ENCODE measurements at places on chromosomes 13 and 19.

- no peak for DNase-seq
Measured at GRCh38 chr19:38809592-38810252, 3.0 kb downstream of the LGALS4 start.

DNA sequence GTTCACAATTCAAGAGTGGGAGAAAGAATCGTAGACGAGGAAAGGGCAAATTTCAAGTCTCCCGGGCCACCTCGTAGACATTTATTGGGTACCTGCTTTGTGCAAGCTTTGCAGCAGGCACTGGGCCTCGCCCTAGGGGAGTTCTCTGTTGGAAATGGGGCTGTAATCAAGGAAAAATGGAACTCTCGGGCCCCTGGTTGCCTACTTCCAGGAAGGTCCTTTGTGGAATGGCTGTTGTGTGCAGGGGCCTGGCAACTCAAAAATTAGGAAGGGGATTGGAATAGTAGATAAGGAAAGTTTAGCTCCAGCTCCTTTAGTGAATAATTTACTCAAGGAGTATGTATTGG, 612 bp downstream of the ZNF526 start:
- no peak for DNase-seq

GRCh38 chr13:97120976-97121375, 101.2 kb upstream of the MBNL2 start:
- no peak for DNase-seq

DNA sequence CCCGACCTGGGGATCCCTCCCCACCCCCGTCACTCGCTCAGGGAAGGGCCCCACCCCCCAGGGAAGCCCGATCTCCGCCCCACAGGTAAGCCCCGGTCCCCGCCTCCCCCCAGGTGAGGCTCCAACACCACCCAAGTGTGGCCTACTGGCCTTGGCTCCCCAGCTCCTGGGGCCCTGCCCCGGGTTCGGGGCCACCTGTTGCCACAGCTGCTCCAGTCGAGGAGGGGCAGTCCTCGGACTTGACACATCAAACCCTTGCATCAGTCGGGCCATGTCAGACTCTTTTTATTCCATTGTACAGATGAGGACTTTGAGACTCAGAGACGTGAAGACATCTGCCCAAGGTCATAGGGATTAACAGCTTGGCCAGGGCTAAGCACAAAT, 512 bp downstream of the CC2D1A start:
- DNase-seq, result no peak

DNA sequence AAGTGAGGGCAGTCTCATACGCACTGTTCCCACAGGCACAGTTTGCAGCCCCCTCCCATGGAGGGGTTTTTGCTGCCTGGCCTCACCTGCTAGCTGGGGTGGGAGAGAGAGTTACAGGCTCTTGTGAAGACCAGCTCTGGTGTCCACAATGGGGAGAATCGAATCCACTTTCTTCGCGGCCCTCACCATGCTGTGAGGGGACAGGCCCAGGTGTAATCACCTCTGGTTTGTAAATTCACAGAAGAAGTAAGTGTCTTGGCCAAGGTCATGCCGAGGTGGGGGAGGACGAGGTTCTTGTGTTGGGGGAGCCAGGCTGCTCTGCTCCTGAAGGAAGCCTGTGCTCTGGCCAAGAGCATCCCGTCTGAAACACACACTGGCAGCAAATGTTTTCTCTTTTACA, 39.5 kb downstream of the TEX29 start:
- no peak for DNase-seq

GRCh38 chr19:55443824-55444480, 852 bp upstream of the SHISA7 start:
- no peak for DNase-seq

- no peak for DNase-seq
Measured at GRCh38 chr19:33449799-33450198, 71.8 kb downstream of the PEPD start.

DNA sequence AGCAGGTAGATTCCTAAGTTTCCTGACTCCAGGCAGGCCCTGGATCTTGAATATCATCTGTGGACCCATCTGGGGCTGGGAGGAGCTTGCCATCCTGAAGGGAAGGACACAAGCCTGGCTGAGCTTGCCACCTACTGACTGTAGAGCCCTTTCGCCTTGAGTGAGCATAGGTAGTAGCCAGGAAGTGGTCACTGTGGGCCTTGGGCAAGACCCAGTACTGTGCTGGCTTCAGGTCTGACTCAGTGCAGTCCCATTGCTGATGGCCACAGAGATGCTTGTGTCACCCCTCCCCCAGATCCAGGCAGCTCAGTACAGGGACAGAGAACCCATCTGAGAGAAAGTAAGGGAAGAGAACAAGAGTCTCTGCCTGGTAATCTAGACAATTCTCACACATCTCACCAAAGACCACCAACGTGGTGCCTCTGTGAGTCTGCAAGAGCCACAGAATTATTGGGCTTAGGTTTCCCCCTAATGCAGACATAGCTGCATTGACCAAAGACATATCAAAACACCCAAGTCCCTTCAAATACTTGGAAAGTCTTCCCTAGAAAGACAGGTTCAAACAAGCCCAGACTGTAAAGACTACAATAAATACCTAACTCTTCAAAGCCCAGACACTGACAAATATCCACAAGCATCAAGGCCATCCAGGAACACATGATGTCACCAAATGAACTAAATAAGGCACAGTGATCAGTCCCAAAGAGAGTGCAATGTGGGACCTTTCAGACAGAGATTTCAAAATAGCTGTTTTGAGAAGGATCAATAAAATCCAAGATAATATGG, 108.2 kb upstream of the WASF3 start:
- DNase-seq, result no peak

DNA sequence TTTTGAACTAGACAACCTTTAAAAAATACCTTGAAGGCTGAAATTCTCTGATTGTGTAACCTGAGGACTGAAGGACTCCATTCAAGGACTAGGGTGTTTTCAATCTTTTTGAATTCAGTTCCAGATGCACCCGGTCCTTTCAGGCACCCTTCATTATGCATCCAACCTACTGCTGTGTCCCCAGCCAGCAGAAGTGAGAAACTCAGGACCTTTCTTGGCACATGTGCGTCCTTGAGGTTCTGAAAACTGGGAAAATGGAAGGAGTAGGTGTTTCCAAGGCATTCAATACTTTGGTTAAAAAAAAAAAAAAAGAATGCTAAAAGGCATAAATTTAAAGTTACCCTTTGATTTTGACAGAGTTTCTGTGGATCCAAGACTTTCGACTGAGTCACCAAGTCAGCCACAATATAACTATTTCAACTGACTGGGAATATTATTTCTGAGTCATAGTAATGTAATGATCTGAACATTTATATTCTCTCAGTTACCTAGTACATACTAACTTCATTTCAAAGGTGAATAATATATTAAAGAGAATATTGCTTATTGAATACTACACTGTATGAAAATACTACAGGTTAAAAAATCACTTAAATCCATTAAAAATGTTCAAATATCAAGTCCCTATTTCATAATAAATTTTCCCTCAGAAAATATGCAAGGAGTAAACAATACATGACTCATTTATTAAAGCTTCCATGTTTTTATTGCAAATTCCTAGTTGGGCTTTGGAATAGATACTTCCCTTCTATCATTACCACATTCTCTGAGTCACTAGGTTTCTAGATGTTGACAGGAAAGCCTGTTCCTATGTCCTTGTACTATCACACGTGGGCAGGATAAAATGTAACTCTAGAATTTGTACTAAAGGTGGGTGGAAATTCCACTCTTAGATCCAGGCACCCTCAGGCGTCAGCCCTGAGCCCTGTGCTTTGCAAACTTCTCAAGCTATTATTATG, 2.4 kb upstream of the ITGBL1 start:
- DNase-seq, result no peak

DNA sequence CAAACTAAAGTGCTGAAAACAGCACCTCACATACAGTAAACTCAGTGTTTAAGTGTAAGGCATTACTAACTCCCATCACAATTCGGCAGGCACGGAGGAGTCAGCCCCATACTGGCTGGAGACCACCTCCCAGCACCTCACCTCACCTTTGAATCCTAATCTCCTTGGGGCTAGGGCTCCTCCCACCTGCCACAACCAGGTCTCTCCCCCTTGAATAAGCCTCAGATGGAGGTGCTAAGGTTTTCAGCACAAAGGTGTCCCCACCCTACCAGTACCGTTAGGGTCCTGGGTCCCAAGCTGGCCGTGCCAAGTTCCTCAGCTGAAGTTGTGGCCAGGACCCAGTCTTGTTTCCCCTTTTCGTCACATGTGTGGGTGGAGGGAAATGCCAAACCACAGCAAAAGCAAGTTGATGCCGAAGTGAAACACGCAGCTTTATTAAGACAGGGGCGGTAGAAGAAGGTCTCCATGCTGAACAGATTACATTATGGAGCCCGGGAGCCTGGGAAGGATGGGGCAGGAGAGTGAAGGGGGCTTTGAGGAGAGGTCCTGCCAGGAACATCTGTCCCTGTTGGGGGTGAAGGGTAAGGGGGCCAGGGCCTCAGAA, at the start of gene IGFLR1:
TSS of gene IGFLR1 (minus strand) at position 332 of the 604 bp plus-strand sequence. CDS start 1,272 bp downstream, outside the sequence.
- no peak for DNase-seq

DNA sequence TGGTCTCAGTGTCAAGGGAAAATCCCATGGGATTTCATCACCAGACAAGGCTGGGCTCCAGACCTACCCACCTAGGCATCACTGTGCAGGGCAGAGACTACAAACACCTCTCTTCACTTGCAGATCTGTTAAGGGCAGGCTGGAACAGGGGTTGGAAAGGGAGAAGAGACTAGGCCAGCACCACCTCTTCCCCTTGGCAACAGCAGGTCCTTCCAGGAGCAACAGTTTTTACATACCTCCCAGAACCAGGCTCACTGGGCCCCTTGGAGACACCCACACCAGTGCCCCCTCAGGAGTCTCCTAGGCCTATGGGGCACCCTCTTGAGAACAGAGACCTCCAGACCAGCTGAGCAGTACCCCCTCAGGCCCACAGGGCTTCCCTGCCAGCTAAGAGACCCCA, 2.5 kb upstream of the UBE2M start:
- no peak for DNase-seq

GRCh38 chr13:106498158-106498557, 37.3 kb downstream of the EFNB2 start:
- DNase-seq, result no peak

- DNase-seq, result peak; percentile 5
Measured at GRCh38 chr13:43766725-43767124, 20.0 kb downstream of the ENOX1 start.

- DNase-seq, result no peak
Measured at GRCh38 chr13:99000137-99000536, 22.3 kb upstream of the DOCK9 start.

GRCh38 chr13:112446347-112446861, 70.2 kb downstream of the SPACA7 start:
- DNase-seq, result no peak

DNA sequence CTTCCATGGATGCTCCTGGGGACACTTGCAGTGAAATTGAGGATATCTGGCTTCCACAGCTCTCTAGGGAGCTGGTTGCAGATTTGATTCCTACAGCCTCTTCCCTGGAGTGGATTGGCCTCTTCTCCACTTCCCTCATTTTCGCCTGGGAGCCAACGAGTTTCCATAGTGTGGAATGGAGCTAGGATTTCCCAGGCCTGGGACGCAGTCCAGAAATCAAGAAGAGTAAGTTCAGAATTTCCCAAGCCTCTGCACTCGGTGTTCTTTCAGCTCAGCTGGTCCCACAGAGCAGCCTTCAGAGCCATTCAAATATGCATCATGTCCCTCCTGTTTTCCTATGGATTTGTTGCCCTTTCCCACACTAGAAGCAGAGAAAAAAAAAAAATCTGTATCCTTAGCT, 68.2 kb downstream of the RAP2A start:
- no peak for DNase-seq

DNA sequence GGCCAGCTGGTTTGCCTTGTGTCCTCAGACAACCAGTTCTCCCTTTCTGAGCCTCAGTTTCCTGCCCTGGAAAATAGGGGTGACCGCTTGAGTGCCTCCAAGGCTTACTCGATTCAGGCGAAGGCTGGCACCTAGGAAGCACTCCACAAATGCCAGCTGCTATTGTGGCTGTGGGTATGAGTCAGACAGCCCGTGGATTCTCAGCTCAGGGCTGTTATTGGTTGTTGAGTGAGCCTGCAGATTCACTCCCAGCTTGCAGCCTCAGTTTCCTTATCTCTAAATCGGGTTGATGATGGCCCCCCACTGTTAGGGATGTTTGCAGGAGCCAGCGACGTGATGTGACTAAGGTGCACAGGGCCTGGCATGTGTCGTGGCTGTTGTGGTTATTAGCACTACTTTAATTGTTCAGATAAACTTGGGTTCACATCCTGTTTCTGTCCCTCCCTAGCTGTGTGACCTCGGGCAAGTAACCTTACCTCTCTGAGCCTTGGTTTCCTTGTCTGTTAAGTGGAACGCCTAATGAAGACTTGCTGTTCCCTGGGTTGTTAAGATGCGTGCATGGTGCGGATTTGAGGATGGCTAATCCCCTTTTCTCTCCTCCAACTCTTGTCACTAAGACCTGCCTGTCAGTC, 2.4 kb downstream of the MARK4 start:
- peak; percentile 17 for DNase-seq

GRCh38 chr13:71967990-71968389, 101.0 kb upstream of the DACH1 start:
- DNase-seq, result no peak

DNA sequence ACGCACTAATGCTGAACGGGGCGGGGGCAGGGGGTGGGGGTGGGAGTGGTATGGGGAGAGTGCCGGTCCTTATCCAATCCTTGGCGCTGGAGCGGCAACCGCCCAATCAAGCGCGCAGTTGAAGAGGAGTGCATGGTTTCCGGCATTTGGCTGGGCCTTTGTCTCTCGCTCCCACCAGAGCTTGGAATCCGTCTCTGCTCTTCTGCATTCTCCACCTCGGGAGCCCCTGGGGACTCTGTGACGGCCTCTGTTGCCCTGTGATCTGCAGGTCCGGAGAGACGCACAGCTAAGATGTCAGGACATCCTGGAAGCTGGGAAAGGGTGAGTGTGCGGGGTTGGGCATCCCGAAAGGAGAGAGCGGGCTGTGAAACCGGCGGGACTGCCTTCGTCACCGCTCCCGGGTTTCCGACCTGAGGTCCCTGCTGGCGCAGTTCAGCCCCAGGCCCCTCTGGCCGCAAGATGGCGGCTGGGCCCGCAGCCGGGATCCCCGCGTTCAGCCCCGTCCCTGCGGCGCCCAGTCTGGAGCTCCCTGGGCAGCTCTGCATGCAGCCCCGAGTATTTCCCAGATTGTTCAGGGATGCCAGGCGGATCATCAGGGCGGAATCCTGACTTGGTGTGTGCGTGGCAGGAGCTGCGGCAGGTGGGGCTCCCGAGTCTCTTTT, 53.6 kb upstream of the ZNF254 start:
- DNase-seq, result peak; percentile 93

GRCh38 chr13:94495806-94496205, 16.3 kb upstream of the DCT start:
- no peak for DNase-seq

GRCh38 chr19:14102102-14102696, 11.6 kb upstream of the SAMD1 start:
- DNase-seq, result no peak

Measured in NCI-H2171 treated with DMSO at 0.1 percent for 48 hours (cell line).